ENCODE measurements at places on chromosomes 6 and 20. TPM values are rescaled to one million over a fixed set of nuclear protein-coding genes. Genes with fewer than 3 reads are reported as not detected.
A peak's percentile ranks its signal among the peaks of the same experiment; 100 is the strongest.

GRCh38 chr6:52571099-52571755 lies 5.6 kb downstream of the TRAM2 start:
- DNase-seq: no peak

PEX3 gene
- 20.8 TPM for total RNA-seq

SLC22A3 gene
- total RNA-seq: 0.57 TPM

PSMB8 gene
- total RNA-seq: 45.5 TPM

TINAG gene
- total RNA-seq: not detected

DNA sequence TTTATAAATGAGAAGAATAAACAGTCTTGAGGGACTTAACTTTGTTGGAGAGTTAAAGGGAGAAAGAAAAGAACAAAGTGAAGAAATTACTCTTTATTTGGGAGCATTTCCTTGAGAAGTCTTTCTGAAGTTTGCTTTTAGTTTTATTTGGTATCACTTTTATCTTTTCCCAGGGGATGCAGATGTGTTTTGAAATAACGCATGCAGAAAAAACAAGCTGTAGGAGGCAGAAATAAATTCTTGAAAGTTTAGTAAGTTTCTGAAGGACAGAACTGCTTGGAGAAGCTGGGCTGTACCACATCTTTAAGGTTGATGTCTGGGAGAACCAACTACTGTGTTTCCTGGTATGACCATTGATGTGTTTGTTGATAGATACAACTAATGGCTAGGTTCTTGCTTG lies 75.0 kb downstream of the PLCB4 start:
- no peak for DNase-seq

DNA sequence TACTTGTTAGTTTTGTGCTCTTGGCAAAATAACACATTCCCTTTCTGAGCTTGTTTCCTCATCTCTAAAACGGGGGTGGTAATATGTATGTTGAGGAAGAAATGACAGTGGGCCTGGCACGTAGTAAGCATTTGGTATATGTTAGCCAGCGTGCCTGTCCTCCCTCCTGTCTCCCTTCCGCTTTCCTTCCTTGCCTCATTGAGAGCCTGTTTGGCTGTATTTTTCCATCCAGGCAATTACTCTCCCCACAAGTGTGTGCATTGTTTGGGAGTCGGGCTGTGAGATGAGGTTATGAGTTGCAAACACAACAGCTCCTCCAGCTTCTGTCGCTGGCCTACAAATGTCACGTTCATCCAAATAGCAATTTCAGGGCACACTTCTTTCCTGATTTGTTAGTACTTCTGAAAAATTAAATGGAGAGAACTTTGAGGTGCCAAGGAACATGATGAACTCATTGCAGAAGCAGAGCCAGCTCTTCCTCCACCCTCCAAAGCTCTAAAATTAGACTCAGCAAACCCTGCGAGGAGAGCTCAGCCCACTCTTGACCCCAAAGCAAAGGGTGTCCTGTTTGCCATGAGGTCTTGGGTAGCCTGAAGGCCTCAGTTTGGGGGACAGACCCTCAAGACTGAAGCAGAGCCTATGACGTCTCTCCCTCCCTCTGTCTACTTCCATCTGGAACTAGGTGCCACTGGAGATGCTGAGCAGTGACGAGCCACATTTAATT lies 50.7 kb upstream of the TOX2 start:
- no peak for DNase-seq

DNA sequence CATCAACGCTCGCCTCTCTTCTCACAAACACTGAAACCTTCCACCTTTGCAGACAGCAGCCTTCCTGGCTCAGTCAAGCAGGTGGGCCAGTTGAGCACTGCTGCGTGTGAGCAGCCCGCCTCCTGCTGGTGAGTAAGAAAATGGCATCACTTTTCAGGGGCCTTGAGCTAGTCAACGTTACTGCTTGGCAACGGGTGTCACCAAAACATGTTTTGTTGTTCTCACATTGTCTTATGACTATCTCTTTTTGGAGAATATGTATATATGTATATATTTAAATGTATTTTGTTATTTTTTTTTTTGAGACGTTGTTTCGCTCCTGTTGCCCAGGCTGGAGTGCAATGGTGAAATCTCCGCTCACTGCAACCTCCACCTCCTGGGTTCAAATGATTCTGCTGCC lies 97.0 kb upstream of the AGPAT4 start:
- peak; percentile 52 for DNase-seq

ATP6V1G2 gene
- total RNA-seq: 3.4 TPM

DNA sequence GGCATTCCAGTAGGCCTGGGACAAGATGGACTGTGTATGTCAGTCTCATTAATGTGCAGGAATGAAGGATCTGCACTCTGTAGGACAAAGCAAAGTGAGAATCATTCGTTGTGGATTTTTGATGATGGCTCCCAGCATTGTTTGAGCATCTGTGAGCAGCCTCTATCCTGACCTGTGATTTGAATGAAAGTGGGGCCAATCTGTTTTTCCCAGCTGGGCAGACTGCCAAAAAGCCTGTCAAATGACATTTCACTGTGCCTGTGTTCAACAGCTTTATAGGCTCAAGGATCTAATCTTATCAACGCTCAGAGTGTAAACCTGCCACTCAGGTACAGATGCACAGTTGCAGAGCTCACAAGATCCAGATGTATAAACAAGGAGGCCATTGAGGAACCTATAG lies 86.7 kb upstream of the SYNDIG1 start:
- DNase-seq: no peak

DNA sequence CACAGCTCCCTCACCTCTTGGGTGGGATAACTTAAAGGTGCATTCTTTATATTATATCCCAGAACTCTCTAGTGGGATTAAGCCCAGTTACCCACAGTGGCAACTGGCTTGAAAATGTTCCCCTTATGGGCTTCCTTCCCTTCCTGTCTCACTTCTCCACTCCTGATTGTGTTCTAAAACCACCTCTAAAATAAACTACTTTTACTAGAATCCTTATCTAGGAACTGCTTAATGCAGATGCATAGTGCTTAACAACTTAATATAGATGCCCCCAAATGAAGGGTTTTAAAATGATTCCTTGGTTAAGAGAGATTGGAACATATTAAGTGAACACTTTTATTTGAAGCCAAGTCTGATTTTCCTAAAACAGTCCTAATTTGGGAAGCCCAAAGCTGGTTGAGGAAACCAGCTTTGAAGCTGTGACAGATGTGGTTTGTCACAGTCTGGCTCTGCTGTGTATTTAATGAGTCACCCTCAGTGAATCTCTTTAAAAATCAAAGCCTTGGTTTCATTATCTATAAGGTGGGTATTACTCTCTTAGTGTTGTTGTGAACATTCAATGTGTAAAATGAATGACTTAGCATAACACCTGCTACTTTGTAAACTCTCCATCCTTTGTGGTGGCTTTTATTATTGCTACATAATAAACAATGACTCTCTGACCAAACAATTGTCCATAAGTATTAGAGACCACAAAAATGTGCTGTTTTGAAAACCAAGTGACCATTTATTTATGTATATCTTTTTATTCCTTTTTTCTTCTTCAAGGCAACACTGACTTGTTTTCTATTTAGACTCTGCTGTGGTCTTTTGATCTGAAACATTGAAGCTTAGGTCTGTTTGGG lies 24.4 kb downstream of the PLCB1 start:
- DNase-seq: peak; percentile 62

DNA sequence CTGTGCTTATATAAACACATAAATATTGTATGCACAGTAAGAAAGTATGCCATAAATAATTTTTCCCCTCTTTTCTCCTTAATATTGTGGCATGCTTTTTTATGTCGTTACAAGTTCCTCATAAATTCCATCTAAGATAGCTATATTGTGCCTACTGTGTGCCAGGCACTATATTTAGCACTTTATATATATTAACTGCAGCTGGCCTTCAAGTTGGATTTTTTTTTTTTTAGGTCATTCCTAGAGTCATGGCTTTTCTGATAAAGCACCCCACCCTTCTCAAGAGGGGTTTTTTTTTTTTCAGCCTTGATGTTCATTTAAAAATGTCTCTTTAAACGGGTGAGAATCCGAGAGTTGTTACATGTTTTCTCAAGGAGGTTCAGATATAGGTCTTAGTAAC lies 42.8 kb upstream of the RNF8 start:
- no peak for DNase-seq

DNA sequence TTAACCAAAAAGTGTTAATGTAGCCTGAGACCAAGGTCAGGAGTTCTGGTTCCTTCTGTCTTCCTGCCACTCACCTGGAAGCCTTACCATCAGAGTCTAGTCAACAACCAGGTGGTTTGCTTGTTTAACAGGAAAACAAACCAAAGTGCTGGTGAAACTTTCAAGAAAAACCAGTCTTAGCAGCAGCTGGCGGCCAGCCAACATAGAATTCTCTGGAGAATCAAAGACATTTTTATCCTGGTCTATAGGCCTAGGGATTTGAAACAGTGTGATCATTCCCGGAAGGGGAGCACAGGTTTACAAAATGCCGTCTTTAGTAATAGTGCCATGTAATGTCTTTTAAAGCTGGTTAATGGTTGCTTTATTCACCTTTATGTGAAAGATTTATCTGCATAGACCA lies 146.6 kb upstream of the AKIRIN2 start:
- no peak for DNase-seq

E2F3 gene
- total RNA-seq: 24.8 TPM

- no peak for DNase-seq
Observed at GRCh38 chr6:156337801-156338200, 439.4 kb upstream of the ARID1B start.

LTA gene
- total RNA-seq: not detected

- DNase-seq: no peak
Observed at GRCh38 chr6:44064948-44065272, 62.3 kb downstream of the MRPL14 start.

- peak; percentile 68 for DNase-seq
Observed at GRCh38 chr6:71510057-71510713, 221.6 kb downstream of the OGFRL1 start.

DNA sequence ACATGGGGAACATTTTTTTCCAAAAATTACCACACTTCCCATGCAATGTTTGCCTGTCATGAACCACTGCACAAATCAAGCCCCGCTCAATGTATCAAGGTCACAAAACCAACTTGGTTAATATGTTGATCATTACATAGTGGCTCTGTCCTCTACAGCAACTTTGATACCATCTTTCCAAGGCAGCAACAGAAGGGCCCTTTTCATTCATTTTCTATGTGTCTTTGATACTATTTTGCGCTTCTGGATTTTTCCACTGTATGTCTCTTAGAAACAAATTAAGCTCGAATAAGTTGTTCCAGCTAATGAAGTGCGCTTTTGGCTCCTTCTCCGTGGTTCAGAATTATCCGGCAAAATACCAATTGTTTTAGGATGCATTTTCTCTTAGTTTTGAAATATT lies 1.5 kb downstream of the ZHX3 start:
- no peak for DNase-seq

DNA sequence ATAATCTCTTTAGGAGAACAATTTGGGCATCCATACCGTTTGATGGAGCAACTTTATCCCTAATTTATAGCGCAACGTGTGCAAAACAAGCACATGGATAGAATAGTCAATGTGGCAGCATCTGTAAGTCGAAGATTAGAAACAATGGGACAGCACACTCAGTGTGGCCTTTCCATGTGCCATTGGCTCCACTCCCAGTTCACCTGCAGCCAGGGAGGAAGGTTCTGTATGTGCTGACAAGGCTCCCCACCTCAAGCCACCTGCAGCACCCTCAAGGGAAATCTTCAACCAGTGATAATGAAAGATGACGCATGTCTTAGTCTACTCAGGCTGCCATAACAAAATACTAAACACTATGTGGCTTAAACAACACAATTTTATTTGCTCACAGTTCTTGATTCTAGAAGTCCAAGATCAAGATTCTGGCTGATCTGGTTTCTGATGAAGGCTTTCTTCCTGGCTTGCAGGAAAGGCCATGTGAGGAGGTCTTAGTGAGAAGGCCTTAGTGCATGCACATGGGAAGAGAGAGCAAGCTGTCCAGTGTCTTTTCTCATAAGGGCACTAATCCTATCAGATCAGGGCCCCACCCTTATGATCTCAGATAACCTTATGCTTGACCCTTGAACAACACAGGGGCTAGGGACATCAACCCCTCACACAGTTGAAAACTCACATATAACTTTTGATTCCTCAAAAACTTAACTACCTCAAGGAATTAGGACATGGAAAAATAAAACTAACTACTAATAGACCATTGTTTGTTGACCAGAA lies 34.9 kb upstream of the SHLD1 start:
- DNase-seq: no peak

DNA sequence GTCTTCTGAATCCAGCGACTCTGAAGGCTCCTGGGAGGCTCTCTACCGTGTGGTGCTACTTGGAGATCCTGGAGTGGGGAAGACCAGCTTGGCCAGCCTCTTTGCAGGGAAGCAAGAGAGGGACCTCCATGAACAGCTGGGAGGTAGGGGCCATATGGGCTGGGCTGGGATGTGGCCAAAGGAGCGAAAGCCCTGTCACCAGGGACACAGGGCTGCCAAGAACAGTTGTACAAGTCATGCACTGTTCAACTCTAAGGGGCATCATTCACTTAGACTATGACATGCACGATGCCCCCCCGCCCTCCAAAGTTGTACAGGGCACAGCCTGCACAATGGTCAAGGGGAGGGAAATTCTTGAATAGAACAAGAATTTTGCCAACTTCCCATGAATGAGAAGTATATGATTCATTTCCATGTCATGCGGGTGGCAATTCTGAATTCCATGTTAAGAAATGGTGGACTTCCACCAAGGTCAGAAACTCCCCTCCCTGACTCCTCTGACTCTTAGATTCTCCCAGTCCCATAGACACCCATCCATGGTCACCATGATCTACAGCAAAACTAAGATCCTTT lies 1.6 kb downstream of the REM1 start:
- DNase-seq: no peak

- DNase-seq: no peak
Observed at GRCh38 chr6:109260701-109261100, 121.6 kb downstream of the CD164 start.

Data from astrocyte (in vitro differentiated cells and primary cell).